Stimulated activated CD4-positive, alpha-beta T cell treated with anti-CD3 and anti-CD28 coated beads, Interleukin-12 subunit alpha, Interleukin-12 subunit beta, amount 100 ng/mL, for 4 hours (primary cell): ENCODE measurements at places on chromosomes 6 and 20.

GRCh38 chr6:149445095-149445466, 39.7 kb downstream of the ZC3H12D start:
- no peak for DNase-seq

- no peak for DNase-seq
Measured at GRCh38 chr6:53344969-53345368, 3.8 kb downstream of the ELOVL5 start.

DNA sequence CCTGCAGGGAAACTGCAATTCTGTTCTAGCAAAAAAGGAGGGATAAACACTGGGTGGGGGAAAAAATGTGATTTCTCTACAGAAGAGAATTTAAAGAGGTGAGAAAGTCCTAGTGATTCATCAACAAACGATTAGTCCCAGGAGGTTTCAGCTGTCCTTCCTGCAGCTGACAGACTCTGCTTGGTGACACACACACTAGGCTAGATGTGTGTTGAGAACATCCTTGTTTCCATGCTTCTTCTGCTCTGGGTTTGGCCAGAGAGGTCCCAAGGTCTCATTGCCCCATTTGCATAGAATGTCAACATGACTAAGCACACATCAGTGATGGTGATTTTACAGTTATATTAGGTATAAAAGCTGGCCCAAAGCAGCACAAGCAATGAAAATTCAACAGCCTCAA, 258.3 kb downstream of the NFATC2 start:
- no peak for DNase-seq

- DNase-seq: no peak
Measured at GRCh38 chr6:56399672-56400263, 152.4 kb upstream of the COL21A1 start.

DNA sequence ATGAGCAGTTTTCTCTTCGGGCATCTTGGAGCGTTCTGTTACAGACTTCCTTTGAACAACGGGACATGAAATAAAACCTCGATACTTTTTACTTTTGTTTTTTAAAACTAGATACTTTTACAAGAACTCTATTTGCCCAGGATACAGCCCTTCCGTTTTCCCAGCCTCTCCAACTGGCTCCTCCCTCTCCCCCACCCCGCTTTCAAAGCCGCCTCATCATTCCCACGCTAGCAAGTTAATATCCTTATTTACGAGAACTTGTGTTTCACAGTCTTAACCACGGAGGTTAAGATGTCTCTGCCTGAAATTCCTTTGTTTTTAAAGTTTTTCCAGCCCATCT, 241 bp upstream of the CFAP206 start:
- DNase-seq: no peak

DNA sequence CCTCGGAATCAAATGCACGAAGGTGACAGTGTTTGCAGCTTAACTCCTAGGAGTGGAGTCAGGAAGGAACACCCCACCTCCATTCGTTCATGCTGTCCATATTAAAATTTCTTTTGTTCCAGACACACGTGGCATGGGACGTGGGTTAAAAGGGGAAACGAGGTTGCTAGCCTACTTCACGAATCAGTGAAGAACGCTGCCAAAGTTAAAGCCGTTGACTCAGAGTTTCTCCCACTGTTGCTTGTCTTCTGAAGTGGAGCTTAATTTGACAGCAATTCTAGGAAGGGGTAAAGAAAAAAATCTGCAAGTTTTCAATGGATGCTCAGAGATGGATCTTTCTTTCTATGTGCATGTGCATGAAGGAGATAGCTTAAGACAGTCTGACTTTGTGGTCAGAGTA, 499.1 kb downstream of the CD83 start:
- no peak for DNase-seq

- no peak for DNase-seq
Measured at GRCh38 chr20:59103573-59103972, 60.0 kb upstream of the ZNF831 start.

DNA sequence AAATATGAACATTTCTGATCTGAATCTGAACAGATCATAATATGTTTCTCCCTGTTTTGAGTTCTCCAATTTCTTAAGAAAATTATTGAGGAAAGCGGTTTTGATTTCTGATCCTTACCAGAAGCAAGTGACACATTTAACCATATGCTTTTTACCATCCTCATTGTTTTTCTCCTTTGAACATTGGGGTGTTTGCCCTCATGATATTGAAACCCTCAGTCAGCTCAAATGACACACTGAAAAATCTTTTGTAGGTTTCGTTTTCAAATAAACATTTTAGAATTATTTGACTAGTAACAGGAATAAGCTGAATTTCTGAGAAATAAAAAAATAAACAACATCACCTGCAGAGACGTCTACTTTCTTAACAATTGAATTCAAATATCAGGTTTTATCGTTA, 252.1 kb downstream of the DOK5 start:
- DNase-seq: no peak

GRCh38 chr20:47380481-47380880, 24.0 kb upstream of the ZMYND8 start:
- no peak for DNase-seq

DNA sequence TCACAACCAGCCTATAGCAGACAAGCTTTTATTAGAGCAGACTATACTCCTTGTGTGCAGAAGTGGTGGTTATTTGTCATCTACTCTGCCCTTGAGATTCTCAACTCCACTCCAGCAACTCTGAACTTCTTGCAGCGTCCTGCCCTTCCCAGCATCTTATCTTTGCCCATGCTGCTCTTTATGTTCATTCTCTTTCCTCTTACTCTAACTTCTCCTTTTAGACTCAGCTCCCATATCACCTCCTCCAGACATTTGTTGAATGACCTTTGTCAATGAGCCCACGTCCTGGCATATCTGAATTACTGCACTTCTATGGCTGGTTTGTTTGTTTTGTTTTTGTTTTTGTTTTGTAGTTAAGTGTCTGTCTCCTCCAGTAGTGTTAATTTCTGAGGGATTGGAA, 81.2 kb downstream of the KCNQ5 start:
- DNase-seq: no peak

GRCh38 chr20:52269321-52269720, 77.7 kb upstream of the ZFP64 start:
- no peak for DNase-seq

GRCh38 chr6:39918831-39919230, 15.4 kb downstream of the MOCS1 start:
- DNase-seq: no peak

DNA sequence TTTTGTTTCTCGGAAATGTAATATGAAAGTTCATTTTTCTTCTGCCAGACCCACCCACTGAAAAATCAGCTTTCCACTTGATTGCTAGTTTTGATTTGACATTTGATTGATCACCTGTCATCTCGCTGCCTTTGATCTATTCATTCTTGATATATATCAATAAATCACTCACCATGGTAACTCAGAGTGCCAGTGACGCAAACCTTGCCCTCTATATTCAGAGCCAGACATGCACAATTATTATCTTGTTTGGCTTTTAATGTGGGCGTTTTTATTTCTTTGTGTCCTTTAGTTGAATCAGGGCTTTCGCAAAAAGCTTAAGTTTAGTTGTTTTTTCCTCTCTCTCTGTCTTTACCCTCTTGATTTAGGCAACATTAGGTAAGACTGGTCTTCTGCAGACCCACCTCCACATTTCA, 2.0 kb downstream of the TSHZ2 start:
- peak; percentile 7 for DNase-seq
